CD4-positive, alpha-beta T cell treated with Interferon gamma for 1 hour (primary cell): ENCODE measurements at places on chromosomes 13 and 19.

DNA sequence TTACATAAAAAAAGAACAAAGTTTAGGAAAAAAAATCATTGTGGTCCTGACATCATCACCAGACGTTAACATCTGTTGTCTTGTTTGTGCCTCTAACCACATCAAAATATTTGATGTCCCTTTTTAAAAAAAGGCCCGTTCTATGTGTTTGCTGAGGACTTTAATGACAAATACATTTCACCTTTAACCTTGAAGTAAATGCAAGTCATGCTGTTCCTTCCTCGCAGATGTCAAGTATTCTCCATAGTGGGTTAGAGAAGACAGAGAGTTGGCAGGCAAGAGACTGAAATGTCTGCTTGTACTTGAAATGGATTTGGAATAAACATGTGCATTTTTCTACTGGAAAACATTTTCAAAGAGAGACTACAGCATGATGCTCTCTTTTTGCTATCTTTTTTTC, 134.9 kb downstream of the FGF9 start:
- DNase-seq: no peak

- no peak for DNase-seq
Measured at GRCh38 chr19:17195106-17195505, 20.1 kb upstream of the USE1 start.

GRCh38 chr13:106561551-106562170, 6.3 kb downstream of the ARGLU1 start:
- DNase-seq: no peak

GRCh38 chr13:95403349-95404140, 102.3 kb upstream of the ABCC4 start:
- DNase-seq: no peak

- DNase-seq: no peak
Measured at GRCh38 chr19:35787227-35787799, 11.9 kb downstream of the ARHGAP33 start.

- no peak for DNase-seq
Measured at GRCh38 chr19:1112268-1113029, 8.7 kb downstream of the GPX4 start.

DNA sequence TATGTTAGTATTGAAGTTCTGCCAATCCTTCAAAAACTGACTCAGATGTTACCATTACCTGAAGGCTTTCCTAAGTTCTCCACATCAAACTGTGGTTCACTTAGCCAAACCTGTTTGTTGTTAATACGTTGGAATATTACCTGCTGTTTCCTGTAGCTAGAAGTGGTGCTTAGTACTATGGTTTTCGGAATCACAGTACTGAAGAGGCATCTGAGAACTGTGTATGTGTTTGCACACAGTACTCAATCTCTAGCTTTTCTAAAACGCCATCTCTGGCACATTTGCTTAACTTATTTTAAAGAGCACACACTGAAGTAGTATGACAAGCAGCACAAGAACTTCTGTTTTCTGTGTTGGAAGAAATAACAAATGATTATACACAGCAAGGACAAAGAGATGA, 248.2 kb downstream of the SHISA2 start:
- no peak for DNase-seq

DNA sequence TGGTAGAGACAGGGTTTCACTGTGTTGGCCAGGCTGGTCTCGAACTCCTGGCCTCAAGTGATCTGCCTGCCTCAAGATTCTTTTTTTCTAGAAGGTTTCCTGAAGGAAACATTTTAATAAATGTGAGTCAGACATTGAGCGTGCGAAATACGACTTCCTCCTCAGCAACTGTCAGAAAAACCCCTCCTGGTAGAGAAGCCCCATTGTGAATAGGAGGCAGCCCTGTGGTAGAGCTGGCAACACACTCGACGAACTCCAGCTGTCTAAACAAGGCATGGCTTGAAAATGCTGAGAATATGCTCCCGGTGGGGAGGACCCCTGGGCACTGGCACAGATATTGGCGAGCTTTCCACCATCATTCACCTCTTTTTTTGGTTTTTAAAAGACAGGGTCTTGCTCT, 9.8 kb downstream of the ZNF333 start:
- DNase-seq: no peak

DNA sequence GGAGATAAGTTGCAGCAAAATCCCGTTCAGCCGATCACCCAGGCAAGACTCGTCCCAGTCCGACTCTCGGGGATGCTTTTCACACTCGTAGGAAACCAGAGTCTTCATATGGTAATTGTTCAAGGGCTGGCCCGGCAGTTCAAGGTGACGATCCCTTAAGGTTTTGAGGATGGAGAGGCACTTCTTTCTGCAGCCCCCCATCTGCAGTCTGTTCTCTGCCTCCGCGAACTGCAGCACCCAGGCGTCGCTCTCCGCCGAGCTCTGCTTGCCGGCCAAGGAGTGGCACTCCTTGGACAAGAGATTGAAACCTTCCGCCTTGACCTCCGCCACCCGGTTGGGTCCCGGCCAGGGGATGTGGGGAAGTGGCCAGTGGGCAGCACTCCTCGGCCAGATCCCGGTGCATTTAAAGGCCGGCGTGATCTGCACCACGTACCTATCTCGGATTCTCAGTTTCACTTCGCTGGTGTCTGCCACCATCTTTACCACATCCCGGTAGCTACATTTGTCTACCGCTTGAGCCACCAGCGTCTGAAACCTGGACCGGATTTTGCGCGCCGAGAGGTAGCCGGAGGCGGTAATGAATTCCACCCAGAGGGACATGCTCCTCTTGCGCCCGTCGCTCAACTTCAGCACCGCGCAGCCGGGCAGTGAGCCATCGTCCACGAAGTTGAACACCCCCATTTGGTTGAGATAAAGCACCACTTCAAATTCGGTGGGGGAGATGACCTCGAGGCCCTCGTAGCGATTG, 1.1 kb downstream of the MAB21L1 start:
- DNase-seq: no peak

- DNase-seq: no peak
Measured at GRCh38 chr13:78679329-78679728, 20.4 kb upstream of the OBI1 start.

DNA sequence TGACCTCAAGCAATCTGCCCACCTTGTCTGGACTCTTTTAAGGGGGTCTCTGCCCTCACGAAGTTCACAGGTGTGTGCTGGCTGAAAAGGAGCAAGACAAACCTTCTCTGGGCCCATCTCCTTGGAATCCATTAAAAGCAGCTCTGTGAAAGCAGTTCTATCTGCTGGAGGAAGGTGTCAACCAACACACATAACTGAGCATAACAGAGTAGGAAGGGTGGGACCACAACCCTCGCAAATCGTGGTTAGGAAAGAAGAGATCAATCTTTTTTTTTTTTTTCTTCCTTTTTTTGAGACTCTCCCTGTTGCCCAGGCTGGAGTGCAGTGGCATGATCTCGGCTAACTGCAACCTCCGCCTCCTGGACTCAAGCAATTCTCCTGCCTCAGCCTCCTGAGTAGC, 1.4 kb downstream of the SUGP2 start:
- DNase-seq: no peak

DNA sequence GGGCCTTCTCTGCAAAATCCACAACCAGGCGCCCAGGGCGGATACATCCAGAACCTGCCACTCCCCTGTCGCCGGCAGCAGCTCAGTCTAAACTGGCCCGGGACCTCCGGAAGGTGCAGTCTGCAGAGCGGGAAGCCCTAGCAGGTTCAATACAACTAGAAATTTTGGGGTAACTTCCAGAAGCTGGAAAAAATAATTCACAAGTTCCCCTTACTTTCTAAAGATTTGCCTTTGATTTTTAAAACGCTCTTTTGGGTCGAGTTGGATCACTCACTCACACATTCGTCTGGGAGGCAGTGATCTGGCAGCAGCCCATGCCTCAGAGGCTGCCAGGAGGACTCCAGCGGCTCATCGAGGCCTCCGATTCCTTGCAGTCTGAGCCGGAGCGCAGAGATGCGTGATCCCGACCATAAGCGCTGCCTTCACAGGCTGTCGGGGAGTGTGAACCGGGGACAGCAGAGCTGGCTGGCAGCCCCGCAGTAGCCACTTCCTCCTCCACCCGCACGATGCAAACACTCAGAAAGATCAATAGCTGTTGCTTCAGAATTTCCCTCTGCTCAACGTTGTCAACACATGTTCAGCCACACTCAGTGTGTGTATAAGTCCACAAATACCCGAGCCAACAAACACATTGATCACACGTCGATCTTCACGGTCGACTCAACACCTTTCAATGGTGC, 35.6 kb upstream of the ZNF507 start:
- no peak for DNase-seq

- peak; percentile 43 for DNase-seq
Measured at GRCh38 chr13:31807090-31807541, 67.8 kb downstream of the RXFP2 start.

- no peak for DNase-seq
Measured at GRCh38 chr13:55029280-55029679, 2000.7 kb downstream of the OLFM4 start.
